Naive B cell (primary cell): ENCODE measurements at places on chromosomes 2 and 18.

GRCh38 chr2:217795067-217795466 lies 207.7 kb downstream of the TNS1 start:
- no peak overlapping the region for H3K27ac ChIP-seq
- no peaks in the 10 kb centered on the region for H3K27me3 ChIP-seq
- no peaks in the 10 kb centered on the region for H3K36me3 ChIP-seq

DNA sequence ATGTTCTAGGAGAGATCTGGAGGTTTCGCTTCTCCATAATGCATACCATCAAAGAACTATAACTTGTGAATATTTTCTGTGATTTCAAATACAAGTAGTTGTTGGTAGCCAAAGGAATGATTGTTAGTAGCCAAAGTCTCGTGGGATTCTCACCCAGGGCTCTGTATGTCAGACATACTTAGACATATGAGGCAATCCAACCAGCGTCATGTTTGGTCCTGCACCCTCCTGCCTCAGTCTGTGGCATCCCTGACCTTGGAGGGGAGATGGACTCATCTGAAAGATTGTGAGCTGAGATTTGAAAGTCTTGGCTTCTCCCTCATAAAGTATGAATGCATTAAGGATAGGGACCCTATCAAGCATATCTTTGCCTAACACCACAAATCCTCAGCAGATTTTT lies 81.2 kb downstream of the CTIF start:
- no peak overlapping the region for H3K4me3 ChIP-seq
- no peak overlapping the region for H3K27ac ChIP-seq
- no peak for DNase-seq
- H3K36me3 ChIP-seq, result no peaks in the 10 kb centered on the region
- peaks cover 17% of the 10 kb centered on the region for H3K4me1 ChIP-seq

GRCh38 chr2:24038786-24039499 lies 8.2 kb downstream of the WDCP start:
- no peak overlapping the region for H3K4me3 ChIP-seq
- DNase-seq, result no peak
- H3K27ac ChIP-seq, result no peak overlapping the region
- no peaks in the 10 kb centered on the region for H3K27me3 ChIP-seq
- H3K36me3 ChIP-seq, result peaks cover 5% of the 10 kb centered on the region

DNA sequence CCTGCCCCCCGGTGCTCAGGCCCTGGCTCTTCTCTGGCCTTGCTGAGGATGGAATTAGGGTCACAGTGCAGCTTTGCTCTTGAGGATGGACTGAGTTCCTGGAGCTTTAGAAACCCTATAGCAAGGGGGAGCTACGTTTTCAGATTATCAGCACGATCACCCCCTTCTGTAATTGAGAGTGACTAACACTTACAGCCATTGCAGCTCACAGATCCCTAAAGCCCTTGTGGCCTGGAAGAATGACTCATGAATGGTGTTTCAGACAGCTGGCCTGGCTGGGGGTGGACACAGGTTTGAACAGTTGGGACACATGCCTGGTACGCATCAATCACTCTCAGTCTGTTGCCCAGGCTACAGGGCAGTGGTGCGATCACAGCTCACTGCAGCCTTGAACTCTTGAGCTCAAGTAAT lies 79.7 kb upstream of the IGFBP5 start:
- peaks cover 27% of the 10 kb centered on the region for H3K27me3 ChIP-seq
- H3K27ac ChIP-seq, result no peak overlapping the region
- DNase-seq, result no peak
- H3K4me1 ChIP-seq, result no peaks in the 10 kb centered on the region
- H3K36me3 ChIP-seq, result no peaks in the 10 kb centered on the region

DNA sequence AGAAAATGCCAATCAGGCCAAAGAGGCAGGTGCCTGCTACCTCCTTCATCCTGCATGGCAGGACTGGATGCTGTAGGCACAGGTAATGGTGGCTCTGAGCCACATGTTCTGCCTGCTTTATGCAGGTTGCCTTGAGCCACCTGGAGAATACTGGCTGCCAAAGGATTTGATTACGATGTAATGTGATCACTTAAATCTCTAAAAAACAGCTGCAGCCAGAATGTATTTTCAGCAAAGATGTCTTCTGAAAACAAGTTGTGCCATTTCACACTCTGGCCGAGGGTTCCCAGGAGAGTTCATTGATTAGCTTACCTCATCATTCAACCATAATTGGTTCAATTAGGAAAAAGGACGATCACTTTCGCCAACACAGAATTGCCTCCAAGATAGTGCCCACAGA lies 17.9 kb upstream of the MSGN1 start:
- H3K36me3 ChIP-seq, result no peaks in the 10 kb centered on the region
- no peak overlapping the region for H3K4me3 ChIP-seq
- H3K27ac ChIP-seq, result no peak overlapping the region
- DNase-seq, result no peak
- H3K4me1 ChIP-seq, result peaks cover 32% of the 10 kb centered on the region

DNA sequence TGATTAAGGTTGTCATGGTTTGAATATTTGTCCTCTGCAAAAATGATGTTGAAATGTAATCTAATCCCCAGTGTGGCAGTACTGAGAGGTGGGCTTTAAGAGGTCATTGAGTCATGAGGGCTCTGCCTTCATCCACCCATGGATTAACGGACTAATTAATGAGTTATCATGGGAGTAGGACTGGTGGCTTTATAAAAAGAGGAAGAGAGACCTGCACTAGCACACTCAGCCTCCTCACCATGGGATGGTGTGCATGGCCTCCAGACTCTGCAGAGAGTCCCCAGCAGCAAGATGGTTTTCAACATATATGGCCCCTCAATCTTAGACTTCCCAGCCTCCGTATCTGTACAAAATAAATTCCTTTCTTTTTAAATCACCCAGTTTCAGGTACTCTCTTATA lies 41.0 kb downstream of the DTNB start:
- no peak overlapping the region for H3K27ac ChIP-seq
- no peak for DNase-seq
- H3K27me3 ChIP-seq, result no peaks in the 10 kb centered on the region
- no peak overlapping the region for H3K4me3 ChIP-seq
- H3K36me3 ChIP-seq, result peaks cover 7% of the 10 kb centered on the region
